Stimulated activated CD4-positive, alpha-beta T cell treated with anti-CD3 and anti-CD28 coated beads, Interleukin-1b, Interleukin-23, amount 100 ng/mL, for 1 hour (primary cell): ENCODE measurements at places on chromosomes 2 and 18.

- DNase-seq = no peak
These were observed 391.0 kb downstream of the CDH2 start for GRCh38 chr18:27785815-27786471.

- DNase-seq = no peak
These were observed 18.3 kb downstream of the PSME4 start for GRCh38 chr2:53952519-53952918.

GRCh38 chr18:73688851-73689711 is 458.6 kb downstream of the FBXO15 start:
- no peak for DNase-seq

- DNase-seq = peak; percentile 21
These were observed 5.2 kb downstream of the D2HGDH start for GRCh38 chr2:241739651-241740050.

DNA sequence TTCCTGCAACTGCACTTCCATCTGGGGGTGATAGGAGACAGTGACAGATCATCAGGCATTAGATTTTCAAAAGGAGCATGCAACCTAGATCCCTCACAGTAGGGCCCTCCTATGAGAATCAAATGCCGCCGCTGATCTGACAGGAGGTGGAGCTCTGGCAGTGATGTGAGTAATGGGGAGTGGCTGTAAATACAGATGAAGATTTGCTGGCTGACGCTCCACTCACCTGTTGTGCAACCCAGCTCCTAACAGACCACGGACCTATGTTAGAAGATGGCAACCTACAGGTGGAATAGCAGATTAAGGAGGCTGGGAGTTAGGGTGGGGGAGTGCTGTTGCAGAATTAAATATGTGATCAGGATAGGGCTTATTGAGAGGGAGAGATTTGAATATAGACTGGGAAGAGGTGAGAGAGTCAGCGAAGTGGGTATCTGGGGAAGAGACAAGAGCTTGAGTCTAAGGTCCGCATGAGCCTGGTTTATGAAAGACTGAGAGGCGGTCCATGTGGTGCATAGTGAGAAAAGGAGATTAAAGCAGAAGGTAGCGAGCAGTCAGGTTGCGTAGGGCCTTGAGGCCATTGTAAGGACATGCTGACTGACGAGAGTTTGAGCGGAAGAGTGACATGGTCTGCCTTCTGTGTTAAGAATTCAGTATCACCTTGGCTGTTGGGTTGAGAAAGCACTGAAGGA is 31.3 kb upstream of the TOGARAM2 start:
- no peak for DNase-seq

GRCh38 chr2:182977463-182977862 is 60.8 kb downstream of the NCKAP1 start:
- no peak for DNase-seq

GRCh38 chr2:191659198-191659597 is 18.7 kb upstream of the NABP1 start:
- no peak for DNase-seq

- no peak for DNase-seq
These were observed 6.1 kb upstream of the NR4A2 start for GRCh38 chr2:156338578-156338977.
